ENCODE measurements at places on chromosomes 3 and 15. TPM values are rescaled to one million over a fixed set of nuclear protein-coding genes. Genes with fewer than 3 reads are reported as not detected.

DNA sequence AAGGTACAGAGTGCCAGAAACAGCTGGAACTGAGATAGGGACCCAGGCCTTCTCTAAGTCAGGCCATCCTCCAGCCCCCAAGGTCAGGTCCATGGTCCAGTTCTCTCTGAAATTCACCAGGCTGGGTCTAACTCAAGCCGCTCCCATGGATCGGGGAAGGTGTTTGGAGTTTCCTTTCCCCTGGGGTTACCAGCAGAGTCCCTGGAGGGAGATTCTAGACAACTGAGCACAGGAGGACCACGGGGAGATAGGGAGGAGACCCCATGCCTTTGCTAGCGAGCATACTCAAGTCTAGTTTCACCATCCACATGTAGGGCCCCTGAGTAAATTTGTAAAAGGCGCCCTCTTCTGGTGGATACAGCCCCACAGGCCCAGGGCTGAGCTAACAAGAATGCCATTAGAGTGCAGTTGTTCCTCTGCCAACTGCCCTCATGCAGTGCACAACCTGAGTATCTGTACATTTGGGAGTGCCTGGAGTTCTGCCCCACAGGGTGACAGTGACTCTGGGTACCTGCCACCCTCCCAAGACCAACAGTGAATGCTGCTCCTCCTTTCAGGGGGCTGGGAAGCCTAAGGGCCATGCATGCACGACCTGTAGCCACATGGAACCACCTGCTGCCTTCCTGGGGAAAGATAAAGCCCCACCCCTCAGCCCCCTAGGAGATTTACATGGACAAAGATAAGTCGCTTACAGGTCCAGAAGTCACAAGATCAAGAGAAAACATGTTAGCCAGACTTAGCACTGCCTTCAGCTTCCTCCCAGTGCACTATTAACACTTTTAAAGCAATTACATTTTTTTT, 89.0 kb downstream of the IQSEC1 start:
- peak overlapping the region; percentile 63 for H3K27ac ChIP-seq
- DNase-seq, result no peak
- H3K27me3 ChIP-seq, result no peaks in the 10 kb centered on the region
- H3K36me3 ChIP-seq, result peaks cover 59% of the 10 kb centered on the region
- no peak overlapping the region for H3K4me3 ChIP-seq

DNA sequence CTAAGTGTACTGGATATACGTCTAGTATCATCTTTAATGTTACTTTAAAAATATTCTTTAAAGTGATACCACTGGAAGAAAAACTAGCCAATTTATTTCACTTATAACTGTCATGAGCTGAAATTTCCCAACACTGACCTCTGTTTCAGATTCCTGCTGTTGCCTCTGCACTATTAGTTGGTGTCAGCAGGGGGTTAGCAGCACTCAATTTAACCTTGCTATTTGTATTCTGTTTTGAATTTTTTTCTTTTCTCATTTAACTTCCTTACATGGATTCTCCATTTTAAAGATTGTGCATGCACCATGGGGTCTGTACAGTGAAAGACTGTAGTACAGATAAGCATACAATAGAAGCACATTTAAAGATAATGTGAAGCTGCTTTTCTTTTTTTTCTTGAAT, 169.2 kb downstream of the UBE2E2 start:
- no peaks in the 10 kb centered on the region for H3K36me3 ChIP-seq
- H3K4me1 ChIP-seq, result no peaks in the 10 kb centered on the region
- no peak overlapping the region for H3K27ac ChIP-seq
- DNase-seq, result no peak
- no peaks in the 10 kb centered on the region for H3K27me3 ChIP-seq
- no peak overlapping the region for H3K4me3 ChIP-seq

DNA sequence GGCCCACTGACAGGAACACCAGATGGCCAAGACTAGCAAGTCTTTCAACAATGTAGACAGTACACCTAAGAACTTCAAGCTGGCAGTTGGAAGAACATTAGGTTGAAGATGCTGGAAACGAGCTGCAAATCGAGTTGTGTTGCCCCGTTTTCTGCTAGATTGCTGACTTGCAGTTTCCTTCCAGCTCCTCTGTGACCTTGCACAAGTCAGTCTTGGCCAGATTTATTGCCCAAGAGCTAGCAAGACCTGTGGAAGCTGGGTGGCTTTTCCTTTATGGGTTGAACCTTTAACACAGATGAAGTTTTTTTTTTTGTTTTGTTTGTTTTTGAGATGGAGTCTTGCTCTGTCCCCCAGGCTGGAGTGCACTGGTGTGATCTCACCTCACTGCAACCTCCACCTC, 2.9 kb upstream of the RBM6 start:
- H3K27ac ChIP-seq, result no peak overlapping the region
- no peak overlapping the region for H3K4me3 ChIP-seq
- peaks cover 21% of the 10 kb centered on the region for H3K4me1 ChIP-seq
- H3K36me3 ChIP-seq, result no peaks in the 10 kb centered on the region
- DNase-seq, result no peak
- H3K27me3 ChIP-seq, result no peaks in the 10 kb centered on the region

GRCh38 chr3:147391781-147392624, 14.3 kb downstream of the ZIC4 start:
- H3K27ac ChIP-seq, result no peak overlapping the region
- no peak overlapping the region for H3K4me3 ChIP-seq
- peaks cover 16% of the 10 kb centered on the region for H3K4me1 ChIP-seq
- peaks cover 98% of the 10 kb centered on the region for H3K27me3 ChIP-seq

DNA sequence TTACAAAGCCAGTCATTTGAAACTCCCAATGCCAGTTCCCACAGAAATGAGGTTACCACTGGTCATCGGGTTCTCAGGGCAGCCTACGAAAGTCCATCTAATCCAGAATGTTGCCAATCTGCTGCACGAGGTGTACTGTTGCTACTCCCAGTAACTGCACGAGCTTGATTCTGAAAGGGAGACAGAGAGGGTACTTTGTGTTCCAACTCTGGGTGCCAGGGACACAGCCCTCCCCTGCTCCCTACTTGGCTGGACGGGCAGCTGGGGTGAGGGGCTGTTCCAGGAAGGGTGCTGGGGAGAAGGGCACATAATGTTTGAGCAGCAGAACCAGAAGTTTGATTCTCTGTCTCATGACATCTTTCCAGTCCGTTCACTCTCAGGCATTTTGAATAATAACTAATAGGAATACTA, 27.1 kb upstream of the OSBPL11 start:
- H3K27me3 ChIP-seq, result no peaks in the 10 kb centered on the region
- H3K4me1 ChIP-seq, result no peaks in the 10 kb centered on the region
- no peaks in the 10 kb centered on the region for H3K36me3 ChIP-seq
- no peak for DNase-seq
- H3K4me3 ChIP-seq, result no peak overlapping the region

MAGI1 gene
- total RNA-seq, result 72.3 TPM
